ENCODE measurements at places on chromosomes 4 and X.

DNA sequence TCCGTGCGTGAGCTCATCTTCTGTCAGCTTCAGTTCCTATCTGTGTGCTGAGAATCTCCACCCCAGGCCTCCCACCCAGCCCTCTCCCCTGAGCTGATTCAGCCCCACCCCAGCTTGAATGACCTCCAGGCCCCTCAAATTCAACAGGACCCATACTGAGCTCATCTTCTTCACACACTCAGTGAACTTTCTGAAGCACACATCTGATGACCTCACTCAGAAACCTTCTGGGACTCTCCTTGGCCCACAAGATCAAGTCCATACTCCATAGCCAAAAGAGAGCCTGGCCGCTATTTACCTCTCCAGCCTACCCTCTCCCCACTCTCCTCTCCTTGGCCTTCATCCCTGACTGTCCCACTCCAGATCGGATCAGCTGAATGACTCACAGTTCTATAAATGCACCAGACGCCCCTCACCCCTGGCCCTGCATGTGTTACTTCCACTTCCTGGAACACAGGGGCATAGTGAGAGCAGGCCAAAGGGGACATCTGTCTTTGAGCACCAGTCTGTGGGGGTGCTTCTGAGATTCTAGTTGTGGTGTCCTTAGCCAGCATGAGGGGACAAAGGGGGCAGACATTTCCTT lies 62.5 kb downstream of the PJA1 start:
- DNase-seq = no peak

- DNase-seq = no peak
Observed at GRCh38 chr4:113665036-113665435, 96.5 kb downstream of the CAMK2D start.

- DNase-seq = no peak
Observed at GRCh38 chrX:66030505-66031317, 9.2 kb downstream of the VSIG4 start.

DNA sequence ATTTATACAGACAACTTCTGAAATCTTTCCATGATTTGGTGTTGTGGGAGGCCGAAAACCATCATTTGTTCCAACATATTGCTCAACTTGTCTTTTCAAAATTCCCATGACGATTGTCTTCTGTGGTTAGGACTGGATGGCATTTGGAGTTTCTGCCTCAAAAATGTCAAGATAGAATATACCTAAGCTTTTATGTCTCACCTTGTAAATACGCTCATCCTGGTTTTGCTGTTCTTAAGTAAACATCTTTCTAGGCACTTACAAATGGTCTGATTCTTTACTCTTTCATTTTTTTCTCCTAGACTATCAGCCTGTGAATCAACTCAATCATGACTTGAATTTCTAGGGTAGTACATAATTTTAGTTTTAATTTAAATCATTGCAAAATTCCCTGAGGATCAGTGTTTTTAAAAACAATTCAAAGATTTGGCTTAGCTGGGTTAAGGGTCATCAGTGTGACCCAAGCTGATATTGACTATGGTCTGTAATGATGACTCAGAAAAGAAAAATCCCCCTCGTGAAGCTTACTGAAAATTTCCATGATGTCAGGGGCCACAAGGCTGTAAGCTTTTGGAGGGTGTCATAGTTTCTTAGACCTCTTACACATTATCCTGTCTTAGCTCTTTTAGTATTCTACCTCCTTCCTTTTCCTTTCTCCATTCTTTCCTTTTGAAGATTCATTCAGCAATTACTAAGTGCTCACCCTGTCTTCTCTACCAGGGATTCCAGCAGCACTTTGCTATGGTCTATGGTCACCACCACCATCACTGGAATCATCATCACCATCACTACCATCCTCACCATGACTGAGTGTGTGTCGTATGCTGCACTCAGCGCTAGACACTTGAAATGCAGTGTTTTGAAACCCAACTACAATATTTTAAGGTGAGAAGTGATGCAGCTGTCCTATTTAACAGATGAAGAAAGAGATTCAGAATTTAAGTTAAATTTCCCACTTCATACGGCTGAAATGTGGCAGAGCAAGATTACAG lies 124.4 kb downstream of the CPE start:
- DNase-seq = no peak

DNA sequence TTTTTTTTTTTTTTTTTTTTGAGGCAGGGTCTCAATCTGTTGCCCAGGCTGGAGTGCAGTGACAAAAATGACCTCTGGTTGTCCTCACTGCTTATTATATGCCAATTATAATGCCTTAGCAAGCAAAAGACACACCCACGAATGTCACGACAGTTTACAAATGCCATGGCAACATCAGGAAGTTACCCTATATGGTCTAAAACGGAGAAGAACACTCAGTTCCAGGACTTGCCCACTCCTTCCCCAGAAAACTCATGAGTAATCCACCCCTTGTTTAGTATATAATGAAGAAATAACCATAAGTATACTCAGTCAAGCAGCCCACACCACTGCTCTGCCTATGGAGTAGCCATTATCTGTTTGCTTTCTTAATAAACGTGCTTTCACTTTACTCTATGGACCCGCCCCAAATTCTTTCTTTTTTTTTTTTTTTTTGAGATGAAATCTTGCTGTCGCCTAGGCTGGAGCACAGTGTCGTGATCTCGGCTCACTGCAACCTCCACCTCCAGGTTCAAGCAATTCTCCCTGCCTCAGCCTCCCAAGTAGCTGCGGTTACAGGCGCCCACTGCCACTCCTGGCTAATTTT lies 106.2 kb downstream of the SMIM20 start:
- no peak for DNase-seq

GRCh38 chr4:14871676-14872430 lies 130.4 kb upstream of the CPEB2 start:
- no peak for DNase-seq

GRCh38 chr4:107472265-107472948 lies 247.6 kb downstream of the PAPSS1 start:
- no peak for DNase-seq

Data from stimulated activated CD4-positive, alpha-beta T cell treated with anti-CD3 and anti-CD28 coated beads, Interleukin-1b, Interleukin-23, amount 100 ng/mL, for 24 hours (primary cell).